ENCODE measurements at places on chromosomes 1 and 21.
A peak's percentile ranks its signal among the peaks of the same experiment; 100 is the strongest.

GRCh38 chr21:20789729-20790500 is 208.3 kb upstream of the NCAM2 start:
- DNase-seq, result peak; percentile 8

DNA sequence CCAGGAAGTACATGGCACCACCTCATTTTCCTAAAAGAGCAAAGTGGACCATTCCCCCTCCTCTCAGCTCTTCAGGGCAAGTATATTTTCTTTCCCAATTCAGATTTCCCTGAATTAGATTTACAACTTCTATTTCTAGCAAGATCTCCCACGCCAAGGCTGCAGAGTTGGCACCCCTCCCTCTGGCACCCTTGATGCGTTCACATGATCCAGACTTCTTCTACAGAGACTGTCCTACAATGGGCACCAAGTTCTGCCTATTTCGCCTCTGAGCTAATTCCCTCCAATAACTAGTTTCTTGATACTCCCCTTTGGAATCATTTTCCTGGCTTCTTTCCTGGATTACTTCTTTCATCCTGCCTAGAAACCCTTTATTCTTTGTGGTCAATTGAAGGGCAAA is 122.0 kb downstream of the CDC7 start:
- DNase-seq, result peak; percentile 34

GRCh38 chr1:56496821-56497772 is 82.3 kb downstream of the PLPP3 start:
- no peak for DNase-seq

- DNase-seq, result no peak
Observed at GRCh38 chr1:36123356-36123755, 1.7 kb downstream of the COL8A2 start.

DNA sequence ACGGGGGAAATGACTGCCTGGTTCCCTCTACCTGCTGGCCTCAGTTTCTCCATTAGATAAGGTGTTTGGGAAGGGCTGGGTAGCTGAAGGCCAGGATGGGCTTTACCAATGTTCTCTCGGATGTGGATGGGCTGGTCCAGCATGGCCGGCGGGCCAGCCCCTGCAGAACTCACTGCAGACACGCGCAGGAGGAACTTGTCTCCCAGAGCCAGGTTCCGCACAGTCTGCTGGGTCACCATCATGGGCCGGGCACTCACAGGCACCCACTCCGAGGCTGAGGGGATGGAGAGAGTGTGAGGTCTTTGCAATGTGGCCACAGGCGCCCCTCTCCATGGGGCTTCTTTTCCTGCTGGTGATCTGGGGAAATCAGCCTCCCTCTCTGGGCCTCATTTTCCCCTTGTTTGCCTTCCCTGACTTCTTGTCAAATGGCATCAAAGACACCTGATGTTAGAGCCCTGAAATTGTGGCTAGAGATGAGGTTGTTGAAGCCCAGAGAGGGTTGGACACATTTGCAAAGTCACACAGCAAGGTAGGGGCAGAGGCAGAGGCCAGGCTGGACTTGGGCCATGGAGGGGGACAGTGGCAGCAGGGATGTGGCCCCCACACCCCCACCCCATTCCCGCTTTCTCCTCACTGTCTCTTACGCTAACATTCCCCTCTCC is 1.2 kb downstream of the MYBPH start:
- DNase-seq, result no peak

GRCh38 chr1:101122452-101123166 is 97.0 kb upstream of the DPH5 start:
- DNase-seq, result no peak

- no peak for DNase-seq
Observed at GRCh38 chr21:45991606-45992300, 10.2 kb downstream of the COL6A1 start.

GRCh38 chr1:156556354-156556753 is 16.0 kb downstream of the IQGAP3 start:
- DNase-seq, result no peak

GRCh38 chr1:219476116-219476515 is 136.8 kb downstream of the ZC3H11B start:
- no peak for DNase-seq

DNA sequence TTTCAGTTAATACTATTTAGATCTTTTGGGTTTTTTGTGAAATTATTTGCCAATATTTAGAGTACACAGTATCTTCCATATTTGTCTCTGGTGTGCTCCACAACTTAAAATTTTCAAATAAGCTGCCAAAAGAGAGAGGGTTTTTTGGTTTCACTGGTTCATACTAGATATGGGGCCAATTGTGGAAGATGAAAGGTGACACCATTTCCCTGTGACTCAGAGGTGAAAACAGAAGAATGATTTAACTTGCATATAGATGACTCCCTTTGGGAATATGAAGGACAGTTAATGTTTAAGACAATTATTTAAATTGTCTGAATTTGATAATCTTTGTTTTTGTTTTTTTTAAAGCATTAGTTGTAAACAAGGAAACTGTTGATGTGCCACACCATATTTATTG is 37.5 kb downstream of the IVNS1ABP start:
- peak; percentile 56 for DNase-seq

GRCh38 chr1:229058111-229058561 is 212.8 kb upstream of the RAB4A start:
- DNase-seq, result no peak

GRCh38 chr21:30148906-30149305 is 17.7 kb downstream of the CLDN17 start:
- no peak for DNase-seq

DNA sequence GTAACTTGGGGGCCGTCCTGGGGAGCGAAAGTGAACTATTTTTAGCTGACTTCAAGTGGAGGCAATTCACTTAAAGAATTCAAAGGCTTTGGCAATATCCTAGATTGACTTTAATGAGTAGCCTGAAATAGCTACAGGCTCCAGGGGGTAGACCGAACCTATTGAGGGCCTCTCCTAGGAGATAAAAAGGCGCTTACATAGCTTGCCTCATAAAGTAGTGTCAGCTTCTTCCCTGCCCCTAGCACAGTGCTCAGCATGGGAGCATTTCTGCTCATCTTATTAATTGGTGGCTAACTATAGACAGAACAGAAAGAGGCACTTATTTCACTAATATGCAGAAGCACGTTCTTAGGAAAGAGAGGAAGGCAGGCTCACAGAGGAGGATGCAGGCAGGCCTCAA is 12.3 kb upstream of the CTNNBIP1 start:
- DNase-seq, result no peak

- peak; percentile 28 for DNase-seq
Observed at GRCh38 chr1:110150330-110151174, at the start of gene SLC6A17. Gene SLC6A17, plus strand, starts transcription at chr1:110150494. Its CDS starts 16,436 bp downstream, at chr1:110166930.

GRCh38 chr21:20511216-20511880 is 486.9 kb upstream of the NCAM2 start:
- DNase-seq, result no peak

DNA sequence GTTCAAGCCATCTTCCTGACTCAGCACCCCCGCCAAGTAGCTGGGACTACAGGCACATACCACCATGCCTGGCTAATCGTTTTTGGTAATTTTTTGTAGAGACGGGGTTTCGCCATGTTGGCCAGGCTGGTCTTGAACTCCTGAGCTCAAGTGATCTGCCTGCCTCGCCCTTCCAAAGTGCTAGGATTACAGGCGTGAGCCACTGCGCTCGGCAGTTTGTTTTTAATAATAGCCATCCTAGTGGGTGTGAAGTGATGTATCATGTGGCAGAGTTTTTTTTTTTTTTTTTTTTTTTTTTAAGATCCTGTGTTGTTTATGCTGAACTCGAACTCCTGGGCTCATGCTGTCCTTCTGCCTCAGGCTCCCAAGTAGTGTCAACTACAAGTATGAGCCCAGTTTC is 51.8 kb downstream of the SPEN start:
- no peak for DNase-seq

DNA sequence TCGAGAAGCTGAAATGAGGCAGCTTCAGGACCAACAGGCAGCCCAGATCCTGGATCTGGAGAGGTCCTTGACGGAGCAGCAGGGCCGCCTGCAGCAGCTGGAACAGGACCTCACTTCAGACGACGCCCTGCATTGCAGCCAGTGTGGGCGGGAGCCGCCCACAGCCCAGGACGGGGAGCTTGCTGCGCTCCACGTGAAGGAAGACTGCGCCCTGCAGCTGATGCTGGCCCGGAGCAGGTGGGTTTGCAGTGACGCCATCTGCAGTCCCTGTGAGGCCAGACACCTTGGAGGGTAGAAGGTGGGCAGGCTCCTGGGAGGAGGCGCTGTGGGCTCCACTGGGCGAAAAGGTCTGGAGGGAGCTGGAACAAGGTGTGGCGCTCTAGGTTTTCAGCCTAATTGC is 39.7 kb downstream of the PCNT start:
- DNase-seq, result no peak

DNA sequence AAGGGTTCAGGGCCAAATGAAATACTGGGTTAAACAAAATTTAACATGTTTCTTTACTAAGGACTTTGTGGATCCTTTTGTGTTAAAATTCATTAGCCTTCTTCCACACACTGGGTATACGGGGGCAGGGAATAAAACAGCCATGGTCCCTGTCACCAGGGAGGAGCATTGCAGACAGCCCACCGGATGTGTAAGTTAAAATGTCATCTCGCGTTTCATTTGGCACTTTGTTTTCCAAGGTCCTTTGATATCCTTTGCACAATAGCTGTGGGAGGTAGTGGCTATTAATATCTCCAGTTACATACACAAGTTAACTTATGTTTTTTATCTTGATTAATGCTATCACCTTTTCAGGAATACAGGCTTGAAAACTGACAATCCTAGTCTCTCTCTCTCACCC is 172.7 kb downstream of the BARHL2 start:
- DNase-seq, result no peak

DNA sequence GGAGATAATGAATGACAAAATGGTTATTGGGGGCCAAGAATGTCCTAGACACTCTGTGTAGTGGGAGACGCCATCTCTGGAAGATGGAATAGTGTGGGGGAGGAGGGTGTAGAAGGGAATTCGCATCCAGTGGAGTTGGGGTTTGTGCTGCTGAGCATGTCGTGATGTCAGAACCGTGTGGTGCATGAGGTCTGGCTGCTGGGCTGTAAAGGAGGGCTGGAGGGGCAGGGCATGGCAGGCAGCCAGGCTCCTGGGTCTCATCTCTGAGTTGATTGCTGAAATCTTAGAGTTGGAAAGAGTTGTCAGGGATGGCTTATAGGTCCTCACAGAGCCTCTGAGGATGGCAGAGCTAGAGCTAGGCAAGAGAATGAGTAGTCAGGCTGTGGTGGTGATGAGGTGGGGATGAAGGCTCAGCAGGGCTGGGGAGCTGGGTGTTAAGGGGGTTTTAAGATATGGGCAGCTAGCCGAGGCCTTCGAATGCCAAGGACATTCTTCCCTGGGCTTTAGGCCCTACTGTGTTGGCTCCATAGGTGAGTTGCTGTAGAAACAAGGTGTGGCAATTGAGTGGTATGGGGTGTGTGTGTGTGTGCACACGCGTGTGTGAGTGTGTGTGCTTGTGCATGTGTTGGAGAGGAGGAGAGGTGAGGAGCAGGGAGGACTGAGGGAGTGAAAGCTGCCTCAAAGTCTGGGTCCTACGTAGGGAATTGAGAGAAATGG is 1.9 kb downstream of the PPFIA4 start:
- peak; percentile 29 for DNase-seq

DNA sequence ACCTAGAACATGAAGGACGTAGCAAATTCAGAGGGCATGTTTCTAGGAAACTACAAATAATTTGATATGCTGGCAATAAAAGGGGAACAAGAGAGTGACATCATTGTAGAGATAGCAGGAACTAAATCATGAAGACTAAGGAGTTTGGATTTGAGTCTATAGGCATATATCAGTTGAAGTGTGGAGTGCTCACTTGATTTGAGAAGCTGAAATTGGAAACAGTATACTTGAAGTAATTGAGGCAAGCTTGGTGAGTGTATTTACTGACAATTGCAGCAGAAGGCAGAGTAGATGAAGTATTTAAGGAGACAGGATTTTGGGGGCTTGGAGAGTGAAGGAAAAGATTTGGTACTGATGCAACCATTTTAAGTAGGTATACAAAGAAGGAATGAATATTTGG is 6.4 kb upstream of the TMCO2 start:
- peak; percentile 13 for DNase-seq

- no peak for DNase-seq
Observed at GRCh38 chr1:192067360-192067759, 90.9 kb upstream of the RGS18 start.

- DNase-seq, result no peak
Observed at GRCh38 chr1:228359613-228360532, 46.8 kb downstream of the TRIM11 start.

- DNase-seq, result peak; percentile 41
Observed at GRCh38 chr21:32307706-32308105, 9.1 kb downstream of the MRAP start.

GRCh38 chr1:234106032-234106431 is 201.6 kb downstream of the SLC35F3 start:
- DNase-seq, result no peak

- peak; percentile 76 for DNase-seq
Observed at GRCh38 chr1:8409106-8409505, 91.2 kb downstream of the SLC45A1 start.

- peak; percentile 4 for DNase-seq
Observed at GRCh38 chr1:245091171-245091621, 63.6 kb upstream of the KIF26B start.

DNA sequence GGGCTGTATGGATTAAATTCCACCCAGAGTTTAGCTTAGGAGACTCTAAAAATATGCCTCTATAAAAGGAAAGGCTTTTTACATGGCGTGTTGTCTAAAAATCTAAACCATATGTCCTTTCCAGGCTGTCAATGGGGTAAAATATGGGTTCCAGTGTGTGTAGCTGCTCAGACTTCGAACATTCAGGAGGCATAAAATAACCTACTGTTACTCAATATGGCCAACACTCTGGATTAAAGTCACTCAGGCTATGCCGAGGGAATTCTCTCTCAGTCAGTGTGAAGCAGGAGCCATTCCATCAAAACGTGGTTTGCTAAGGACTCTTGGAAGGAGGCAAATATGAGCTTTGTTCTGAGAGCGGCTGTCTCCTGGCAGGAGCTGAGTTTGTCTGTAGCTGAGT is 135.3 kb downstream of the RUNX1 start:
- no peak for DNase-seq

DNA sequence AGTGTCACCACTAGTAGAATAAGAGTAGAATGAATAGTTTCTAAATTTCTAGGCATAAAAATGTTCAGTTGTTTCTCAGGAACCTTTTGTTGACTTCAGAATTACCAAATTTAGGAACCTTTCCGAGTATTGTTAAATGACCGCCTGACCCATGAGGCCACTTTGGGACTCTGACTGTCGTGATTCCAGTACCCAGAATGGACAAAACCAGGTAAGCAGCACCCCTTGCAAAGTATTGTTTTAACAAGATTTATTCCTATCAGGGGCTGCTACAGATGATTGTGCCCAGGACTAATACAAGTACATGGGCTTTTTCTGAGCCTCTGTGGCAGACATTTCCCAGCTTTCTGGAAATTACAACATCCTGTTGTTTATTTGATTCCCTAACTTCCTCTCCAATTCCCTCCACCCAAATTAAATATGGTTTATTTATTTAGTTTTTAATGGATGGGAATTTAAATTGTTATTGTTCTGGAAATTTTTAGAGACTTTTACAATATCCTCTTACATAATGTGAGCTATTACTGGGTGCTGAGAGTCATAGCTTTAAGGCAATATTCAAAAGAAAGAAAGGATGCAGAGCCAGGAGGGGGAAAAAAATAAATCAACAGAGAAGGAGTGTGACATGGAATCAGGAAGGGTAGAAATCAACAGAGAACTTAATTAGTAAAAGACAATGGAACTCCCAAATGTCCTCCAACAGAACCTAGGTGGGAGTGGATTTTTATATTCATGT is 37.4 kb upstream of the NTPCR start:
- no peak for DNase-seq

Data from cardiac fibroblast (primary cell).